Stomach (tissue), 19 donors: ENCODE measurements at places on chromosomes 5 and 9. TPM values are rescaled to one million over a fixed set of nuclear protein-coding genes. Genes with fewer than 3 reads are reported as not detected.

DNA sequence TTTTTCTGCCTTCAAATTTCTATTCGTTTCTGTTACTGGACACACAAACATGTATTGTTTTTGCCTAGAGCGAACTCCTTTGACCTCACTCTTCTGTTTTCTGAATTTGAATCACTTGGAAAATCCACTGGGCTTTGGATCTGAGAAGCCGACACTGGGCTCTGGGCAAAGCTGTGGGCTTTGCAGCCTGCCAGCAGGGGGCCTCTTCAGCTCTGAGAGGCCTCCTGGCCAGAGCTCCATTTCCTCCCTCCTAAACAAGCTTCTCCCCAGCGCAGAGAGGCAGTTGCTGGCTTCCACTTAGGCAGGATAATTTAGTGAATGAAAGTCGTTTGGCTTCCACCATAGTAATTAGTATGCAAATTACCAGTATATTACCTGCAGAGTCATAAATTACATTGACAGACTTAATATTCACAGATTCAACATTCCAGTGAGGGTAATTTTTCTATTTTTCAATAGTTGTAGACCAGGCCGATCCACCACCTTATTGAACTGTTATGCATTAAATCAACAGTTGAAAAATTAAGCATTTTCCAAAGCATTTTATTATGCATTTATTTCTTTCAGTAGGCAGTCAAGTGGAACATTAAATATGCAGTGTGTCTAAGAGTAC, 104.0 kb upstream of the ZNF366 start:
- DNase-seq = peak; percentile 89

Gene PLK2
- total RNA-seq = 2.3 TPM

- DNase-seq = peak; percentile 28
Observed at GRCh38 chr9:33818167-33818846, 1.3 kb downstream of the UBE2R2 start.

DNA sequence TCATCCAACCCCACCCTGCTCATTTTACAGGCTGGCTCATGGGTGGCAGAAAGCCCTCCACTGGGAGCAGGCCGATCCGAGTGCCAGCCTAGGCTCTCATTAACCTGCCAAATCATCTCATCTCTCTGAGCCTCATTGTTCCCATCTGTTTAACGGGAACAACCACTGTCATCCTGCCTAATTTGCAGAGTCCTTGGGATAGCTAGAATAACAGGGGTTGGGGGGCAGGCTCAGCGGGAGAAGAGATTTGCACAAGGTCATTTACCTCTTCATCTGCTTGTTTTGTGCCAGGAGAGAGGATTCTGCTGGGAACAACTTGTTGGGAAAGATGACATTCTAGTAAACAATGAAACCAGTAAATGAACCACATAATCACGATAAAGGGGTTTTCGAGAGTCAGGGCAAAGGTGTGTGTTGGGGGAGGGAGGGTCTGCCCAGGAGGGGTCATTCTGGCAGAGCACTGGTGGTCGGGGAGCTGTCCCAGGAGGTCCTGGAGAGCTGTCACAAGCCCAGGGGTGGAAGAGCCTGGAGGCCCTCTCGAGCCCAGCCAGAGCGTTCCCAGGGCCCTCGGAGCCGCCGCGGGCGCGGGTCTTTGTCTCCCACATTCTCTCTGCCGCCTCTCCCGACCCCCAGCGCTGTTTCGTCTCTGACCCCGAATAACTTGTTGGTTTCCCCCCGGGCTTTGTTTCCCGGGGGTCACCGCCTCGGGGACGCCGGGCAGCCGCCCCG, 22.8 kb upstream of the NDST1 start:
- DNase-seq = no peak

- DNase-seq = no peak
Observed at GRCh38 chr9:82546136-82546535, 516.8 kb downstream of the RASEF start.

GRCh38 chr9:2420543-2420942, 201.0 kb upstream of the VLDLR start:
- DNase-seq = peak; percentile 41

DNA sequence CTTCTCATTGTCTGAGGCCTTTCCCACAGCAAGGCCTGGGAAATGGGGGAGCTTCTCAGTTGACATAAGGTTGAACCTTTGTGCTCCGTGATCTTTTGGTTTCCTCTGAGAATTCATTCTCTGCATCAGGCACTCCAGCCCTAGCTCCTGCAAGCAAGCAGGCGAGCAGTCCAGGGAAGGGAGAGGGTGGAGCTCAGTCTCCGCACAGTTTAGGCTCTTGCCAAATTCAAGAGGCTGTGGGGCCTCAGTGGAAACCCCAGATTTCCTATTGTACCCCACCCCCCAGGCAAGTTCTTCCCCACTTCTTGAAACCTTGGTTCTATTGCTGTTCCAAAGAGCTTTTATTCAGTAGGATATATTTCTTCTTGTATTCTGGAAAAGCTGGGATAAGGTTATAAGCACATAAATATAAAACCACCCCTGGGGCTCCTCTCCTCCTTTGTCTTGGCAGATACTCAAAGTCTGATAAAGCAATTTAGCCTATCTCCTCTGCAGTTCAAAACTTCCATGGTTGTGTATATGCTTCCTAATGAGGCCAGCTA, 147.2 kb downstream of the PDZD2 start:
- DNase-seq = peak; percentile 24

DNA sequence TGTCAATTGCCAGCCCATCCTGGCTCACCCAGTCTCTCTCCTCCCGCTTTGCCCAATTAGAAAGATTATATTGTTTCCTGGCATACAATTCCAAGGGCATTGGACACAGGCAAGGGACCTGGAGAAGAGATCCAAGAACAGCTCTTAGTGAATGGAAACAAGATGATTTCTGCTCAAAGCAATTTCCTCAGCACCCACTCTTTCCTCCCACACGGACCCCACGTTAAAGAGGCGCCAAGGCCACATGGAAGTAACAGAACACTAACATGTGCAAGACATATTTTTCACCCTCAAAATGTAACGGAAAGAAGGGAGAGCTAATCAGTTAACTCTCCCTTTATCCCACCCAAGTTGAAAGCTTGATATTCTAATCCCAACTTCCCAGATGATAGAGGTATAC, 111.2 kb downstream of the LHFPL2 start:
- DNase-seq = no peak

DNA sequence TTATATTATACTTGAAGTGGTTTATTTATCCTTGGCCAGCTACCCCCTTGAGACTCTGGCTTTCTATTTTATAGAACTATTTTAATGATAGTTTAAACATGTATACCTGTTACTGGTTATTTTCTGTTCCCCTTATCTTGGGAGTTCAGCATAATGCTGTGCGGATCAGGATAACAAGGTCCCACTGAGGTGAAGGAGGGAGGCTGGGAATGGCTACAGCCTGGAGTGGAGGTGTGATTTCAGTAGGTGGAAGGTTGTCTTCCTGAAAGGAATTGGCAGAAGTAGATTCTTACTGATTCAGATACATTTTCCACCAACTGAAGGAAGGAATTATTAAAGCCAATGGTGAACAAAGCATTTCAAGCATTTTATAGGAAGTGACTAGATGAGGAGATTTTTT, 38.9 kb downstream of the PAM start:
- no peak for DNase-seq

DNA sequence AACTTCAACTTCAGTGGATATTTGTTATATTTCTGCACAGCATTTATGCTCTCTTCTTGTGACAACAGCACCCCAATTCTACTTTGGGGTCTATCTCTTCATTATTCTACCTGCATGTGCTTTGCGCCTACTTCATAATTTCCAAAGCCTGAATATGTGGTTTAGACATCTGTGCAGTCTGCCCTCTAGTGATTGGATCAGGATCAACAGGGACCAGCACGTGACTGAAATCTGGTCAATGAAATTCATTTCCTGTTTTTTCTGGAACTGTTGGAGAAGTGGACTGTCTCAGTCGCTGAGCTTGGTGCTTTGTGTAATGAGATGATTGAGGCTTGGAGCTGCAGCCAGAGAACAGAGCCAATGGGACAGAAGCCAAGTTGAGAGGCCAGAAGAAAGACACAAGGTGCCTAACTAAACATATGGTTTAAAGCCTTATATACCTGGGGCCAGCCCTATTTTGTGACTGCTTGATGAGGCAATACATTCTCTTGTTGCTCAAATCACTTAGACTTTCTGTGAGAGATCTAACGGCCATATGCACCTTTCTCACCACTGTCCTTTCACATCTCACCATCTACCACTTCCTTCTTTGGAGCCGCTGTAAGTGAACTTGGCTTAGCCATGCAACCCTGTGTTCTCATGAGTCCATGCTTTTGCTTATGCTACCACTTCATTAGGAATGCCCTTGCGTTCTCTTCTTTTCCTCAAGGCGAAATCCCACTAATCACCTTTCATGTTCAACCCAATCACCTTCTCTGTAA, 68.8 kb upstream of the PPP2R2B start:
- no peak for DNase-seq

Gene GPR150
- not detected for total RNA-seq

- DNase-seq = peak; percentile 63
Observed at GRCh38 chr5:134053840-134054338, 49.1 kb upstream of the VDAC1 start.

Gene PCDHB6
- total RNA-seq = not detected

GRCh38 chr9:19552282-19553105, 143.7 kb downstream of the ACER2 start:
- DNase-seq = no peak
